ENCODE measurements at places on chromosomes 7 and 10.

- DNase-seq, result no peak
Observed at GRCh38 chr10:11448190-11448544, 163.3 kb downstream of the USP6NL start.

- no peak for DNase-seq
Observed at GRCh38 chr10:88979153-88979562, 11.4 kb upstream of the FAS start.

GRCh38 chr10:121669028-121669374 is 70.8 kb upstream of the FGFR2 start:
- no peak for DNase-seq

DNA sequence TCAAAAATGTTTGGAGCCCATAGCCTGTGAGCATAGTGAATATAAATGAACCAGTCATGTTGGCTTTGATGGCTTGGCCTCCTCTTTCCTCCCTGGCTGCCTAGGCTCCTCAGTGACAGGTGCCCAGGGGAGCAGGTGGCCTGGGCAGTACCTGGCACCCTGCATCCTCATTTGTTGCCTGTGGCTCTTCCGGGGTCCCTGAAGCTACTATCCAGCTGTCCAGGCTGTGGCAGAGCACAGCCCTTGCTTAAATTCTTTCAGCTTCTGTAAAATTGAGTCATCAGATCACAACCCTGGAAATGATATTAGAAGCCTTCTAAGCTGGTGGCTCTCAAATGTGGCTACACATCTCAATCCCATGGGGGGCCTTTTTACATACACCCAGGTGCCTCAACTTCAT is 525.4 kb downstream of the GALNT17 start:
- no peak for DNase-seq

DNA sequence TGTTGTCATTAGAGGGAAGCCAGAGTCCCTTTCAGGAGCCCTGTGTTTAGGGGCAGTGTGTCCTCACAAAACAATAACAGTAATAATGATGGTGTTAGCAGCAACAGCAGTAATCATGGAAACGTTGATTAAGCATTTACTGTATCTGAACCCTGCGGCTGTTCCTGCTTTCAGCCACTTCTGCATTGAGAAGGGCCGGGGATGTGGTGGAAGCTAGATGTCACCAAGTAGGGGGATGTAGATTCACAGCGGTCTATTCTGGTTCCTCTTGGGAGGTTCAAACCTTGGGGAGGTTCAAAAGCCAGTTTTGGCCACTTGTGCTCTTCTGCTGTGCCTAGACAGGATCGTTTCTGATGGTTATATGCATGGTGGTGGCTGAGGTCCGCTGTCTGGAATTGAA is 44.8 kb downstream of the PRPF18 start:
- no peak for DNase-seq

DNA sequence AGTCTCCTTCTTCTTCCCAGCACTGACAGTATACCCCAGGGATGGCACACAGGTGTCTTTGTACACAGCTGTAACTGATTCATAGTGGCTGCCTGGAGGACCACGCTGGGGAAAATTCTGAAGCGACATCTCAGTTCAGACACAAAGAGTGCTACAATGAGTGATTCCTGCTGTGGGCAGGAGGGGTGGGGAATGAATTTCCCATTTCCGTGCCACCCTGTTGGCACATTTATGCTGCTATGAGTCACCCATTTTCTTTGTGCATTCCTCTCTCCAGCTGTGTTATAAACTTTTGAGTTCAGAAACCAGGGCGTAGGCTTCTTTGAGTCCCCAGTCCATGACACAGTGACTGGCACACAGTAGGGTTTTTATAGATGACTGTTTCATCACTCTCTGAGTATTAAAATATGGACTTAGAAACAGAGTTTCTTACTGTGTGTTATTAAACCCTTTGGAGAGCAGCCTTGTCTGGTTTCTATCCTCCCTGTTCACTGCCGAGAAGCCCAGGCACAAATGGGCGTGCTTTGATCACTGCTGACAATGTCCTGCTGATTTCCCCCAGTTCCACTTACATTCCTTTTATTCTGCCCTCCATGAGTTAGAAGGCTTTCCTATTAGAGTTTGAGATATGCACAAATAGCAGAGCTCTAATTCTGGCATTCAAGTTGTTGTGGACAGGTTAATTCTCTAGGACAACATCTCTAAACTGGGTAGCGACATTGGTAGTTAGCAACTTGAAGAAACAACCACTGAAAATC is 24.0 kb upstream of the NPS start:
- DNase-seq, result no peak

GRCh38 chr10:15821046-15821683 is 39.1 kb downstream of the MINDY3 start:
- DNase-seq, result no peak

DNA sequence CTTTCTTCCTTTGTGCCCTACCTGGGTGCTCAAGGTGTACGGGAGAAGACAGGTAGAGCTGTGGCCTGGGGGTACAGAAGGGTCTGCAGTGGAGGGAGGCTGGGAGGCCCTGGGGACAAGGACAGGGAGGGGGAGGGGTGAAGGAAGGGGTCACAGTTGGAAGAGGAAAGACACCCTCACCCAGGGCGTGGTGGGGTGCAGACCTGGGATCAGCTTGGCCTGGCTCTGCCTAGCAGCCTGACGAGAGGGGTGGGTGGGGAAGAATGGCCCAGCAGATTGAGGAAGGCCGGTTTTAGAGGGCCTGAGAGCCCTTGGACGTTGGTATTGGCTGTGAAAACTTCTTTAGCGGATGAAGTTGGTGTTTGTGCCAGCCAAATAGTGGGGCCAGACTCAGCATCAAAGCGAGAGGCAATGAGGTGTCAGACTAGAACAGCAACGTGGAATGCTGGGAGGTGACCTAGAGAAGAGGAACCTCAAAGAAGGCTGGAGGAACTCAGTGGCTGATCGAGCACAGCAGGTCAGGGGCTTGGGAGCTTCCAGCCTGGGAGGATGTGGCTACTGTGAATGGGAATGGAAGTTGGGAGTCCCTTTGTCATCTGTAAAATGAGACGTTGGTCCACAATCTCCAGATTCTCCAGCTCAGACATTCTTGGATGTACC is 18.1 kb upstream of the TRIM8 start:
- no peak for DNase-seq

DNA sequence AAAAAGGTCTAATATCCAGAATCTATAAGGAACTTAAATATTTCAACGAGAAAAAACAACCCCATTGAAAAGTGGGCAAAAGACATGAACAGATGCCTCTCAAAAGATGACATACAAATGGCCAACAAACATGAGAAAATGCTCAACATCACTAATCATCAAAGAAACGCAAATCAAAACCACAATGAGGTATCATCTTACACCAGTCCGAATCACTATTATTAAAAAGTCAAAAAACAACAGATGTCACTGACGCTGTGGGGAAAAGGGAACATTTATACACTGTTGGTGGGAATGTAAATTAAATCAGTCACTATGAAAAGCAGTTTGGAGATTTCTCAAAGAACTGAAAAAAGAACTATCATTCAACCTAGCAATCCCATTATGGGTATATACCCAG is 6.0 kb downstream of the VWDE start:
- no peak for DNase-seq

GRCh38 chr7:76066716-76067503 is 19.0 kb downstream of the MDH2 start:
- no peak for DNase-seq

DNA sequence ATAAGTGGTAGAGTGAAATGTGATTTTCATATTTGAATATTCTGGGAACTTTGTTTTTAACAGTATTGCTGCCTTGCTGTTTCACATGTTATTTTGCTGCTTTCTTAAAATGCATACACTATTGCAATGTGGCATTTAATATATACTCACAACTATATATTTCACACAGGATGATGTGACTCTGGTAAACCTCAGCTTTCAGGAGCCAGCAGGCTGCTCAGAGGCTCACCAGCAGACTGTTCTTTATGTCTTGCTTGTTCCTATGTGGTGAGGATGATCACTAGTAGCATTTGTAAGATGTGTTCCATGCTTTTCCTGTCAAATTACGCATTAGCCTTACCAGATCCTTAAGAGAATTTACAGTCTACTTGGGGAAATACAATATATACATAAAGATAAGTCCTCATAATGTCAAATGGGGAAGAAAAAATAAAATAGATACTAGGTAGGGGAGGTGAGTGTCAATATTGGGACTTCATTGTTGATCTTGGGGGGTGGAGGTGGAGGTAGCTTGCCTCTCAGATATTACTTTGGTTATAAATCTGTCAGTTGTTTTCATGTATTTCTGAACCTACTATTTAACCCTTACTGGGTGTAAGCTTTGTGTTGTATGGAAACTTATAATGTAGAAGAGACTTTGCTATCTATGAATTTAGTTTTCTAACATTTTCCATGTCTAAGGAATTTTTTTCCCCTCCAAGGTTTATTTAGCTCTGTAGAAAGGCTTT is 8.4 kb downstream of the GNAI1 start:
- DNase-seq, result no peak

- DNase-seq, result no peak
Observed at GRCh38 chr10:112412696-112413095, 34.0 kb downstream of the ZDHHC6 start.

All from effector memory CD8-positive, alpha-beta T cell (primary cell).